ENCODE measurements at places on chromosomes 12 and 14.
A peak's percentile ranks its signal among the peaks of the same experiment; 100 is the strongest.

DNA sequence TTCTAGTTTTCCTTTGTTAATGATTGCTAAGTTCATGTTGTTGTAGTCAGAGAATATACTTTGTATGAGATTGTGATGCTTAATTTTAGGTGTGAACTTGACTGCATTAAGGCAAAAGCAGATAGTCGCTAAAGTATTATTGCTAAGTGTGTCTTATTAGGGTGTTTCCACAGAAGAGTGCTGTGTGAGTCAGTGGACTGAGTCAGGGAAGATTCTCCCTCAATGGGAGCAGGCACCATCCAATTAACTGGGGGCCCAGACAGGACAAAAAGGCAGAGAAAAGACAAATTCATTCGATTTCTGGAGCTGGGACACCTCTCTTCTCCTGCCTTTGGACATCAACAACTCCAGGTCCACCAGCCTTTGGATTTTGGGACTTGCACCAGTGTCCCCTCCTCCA, 48.5 kb downstream of the BAZ1A start:
- DNase-seq: no peak

DNA sequence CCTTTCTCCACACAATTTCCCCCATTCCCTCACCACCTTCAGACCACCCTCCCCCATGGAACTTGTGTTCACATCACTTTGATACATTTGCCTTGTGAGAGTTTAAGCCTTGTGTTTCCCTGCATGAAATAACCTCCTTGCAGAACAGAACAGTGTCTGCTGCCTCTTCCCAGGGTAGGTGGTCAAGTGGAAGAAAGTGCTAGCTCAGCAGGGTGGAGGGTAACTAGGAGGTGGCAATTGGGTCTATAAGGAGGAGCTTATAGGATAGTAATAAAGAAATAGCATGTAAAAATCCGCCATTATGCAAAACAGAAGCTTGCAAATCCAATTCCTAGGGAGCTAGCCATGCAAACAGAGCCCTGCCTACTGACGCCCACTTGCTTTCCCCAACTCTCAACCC, 13.9 kb upstream of the KRT8 start:
- DNase-seq: no peak

DNA sequence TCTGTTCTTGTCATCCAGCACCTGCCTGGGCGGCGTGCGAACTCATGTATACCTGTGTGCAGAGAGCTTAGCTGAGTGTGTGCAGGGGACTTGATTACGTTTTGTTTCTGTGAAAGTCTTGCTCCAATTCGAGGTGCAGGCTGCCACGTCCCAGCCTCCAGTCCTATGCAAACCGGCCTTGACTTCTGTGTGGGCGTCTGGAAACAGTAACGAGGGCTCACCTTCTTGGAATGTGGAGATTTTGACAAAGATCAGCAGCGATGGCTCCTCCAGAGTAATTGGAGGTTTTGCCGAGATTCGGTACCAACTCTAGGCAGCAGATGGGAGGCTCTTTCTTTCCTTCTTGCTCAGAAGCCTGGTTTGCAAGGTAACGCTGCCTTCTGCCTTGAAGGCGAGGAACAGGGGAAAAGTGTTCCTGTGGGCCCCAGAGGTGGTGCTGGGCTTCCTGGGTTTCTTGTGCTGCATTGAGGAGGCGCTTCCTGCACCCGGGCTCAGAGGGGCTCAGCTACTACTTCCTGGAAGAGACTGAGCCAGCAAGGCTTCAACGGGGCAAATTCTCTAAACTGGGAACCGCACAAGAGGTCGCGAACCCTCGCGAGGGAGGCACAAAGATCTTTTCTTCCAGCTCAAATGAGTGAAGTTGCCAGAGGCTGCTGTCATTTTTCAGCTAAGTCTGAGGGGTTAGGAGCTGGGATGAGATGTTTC, 249.0 kb downstream of the AACS start:
- no peak for DNase-seq

- no peak for DNase-seq
Measured at GRCh38 chr12:5345534-5345933, 86.4 kb upstream of the NTF3 start.

GRCh38 chr12:50051101-50051806, 6.1 kb upstream of the ASIC1 start:
- DNase-seq: no peak

DNA sequence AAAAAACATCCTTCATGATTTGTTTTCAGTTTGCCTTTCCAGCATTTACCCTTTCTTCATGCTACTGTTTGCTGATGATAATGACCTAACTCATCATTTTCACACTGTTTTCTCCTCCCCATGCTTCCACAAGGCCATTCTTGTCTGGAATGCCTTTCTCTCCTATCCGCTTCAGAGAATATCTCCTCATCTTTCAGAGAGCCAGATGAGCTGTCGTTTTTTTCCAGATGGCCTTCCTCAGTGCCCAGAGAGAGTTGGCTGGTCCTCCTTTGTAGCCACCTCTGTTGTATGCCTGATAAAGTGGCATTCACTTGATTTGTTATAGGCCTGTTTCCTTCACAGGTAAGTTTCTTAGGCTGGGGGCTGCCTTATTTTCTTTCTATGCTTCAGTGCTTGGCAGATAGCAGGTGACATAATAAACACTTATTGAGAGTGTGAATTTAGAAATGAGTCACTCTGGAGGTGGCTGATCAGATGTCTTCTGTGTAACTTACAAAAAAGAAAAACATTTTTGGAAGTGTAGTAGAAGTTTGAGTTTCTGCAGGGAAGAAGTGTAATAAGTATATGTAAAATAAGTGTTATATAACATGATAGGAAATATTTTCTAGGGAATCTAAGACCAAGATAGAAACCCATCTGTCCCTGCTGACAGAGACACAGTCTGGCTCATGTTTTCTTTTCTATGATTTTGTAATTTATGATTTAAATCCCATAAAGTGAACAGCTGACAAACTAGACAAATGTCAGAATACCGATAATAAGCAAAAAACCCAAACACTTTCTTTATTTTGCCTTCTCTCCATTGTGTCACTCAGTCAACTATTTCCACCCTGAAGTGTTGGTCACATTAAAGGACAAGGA, 174.5 kb downstream of the DACT1 start:
- peak; percentile 36 for DNase-seq

GRCh38 chr14:80549141-80549540, 337.8 kb upstream of the DIO2 start:
- DNase-seq: no peak

- DNase-seq: no peak
Measured at GRCh38 chr12:123085730-123086487, 65.0 kb downstream of the PITPNM2 start.

DNA sequence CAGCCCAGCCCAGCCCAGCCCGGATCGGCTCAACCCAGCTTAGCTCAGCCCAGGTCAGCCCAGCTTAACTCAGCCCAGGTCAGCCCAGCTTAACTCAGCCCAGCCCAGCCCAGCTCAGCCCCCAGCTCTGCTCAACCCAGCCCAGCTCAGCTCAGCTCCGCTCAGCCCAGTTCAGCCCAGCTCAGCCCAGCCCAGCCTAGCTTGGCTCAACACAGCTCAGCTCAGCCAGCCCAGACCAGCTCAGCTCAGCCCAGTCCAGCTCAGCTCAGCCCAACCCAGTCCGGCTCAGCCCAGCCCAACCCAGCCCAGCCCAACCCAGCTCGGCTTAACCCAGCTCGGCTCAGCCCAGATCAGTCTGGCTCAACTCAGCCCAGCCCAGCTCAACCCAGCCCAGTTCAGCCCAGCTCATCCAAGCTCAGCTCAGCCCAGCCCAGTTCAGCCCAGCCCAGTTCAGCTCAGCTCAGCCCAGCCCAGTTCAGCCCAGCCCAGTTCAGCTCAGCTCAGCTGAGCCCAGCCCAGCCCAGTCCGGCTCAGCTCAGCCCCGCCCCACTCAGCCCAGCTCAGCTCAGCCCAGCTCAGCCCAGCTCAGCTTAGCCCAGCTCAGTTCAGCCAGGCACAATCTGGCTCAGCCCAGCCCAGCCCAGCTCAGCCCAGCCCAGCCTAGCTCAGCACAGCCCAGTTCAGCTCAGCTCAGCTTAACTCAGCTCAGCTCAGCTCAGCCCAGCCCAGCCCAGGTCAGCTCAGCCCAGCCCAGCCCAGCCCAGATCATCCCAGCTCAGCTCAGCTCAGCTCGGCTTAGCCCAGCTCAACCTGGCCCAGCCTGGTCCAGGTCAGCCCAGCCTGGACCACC, 331.7 kb downstream of the TMEM121 start:
- no peak for DNase-seq

DNA sequence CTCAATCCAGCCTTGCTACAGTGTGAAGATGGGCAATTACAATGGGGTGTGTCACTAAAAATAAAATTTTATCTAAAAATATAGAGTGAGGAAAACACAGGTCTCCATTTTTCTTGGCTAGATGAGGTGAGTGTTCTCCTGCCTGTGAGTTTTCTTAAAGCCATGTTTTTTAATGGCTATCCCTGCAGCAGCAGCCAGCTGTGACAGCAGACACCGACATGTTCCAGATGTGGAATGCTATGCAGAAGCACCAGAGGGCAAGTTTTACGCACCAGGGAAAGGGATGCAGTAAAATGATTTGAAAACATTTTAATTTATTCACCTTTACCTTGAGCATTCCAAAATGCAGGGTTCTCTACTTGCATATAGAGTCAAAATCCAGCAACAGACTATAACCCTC, 577.0 kb upstream of the STXBP6 start:
- no peak for DNase-seq

DNA sequence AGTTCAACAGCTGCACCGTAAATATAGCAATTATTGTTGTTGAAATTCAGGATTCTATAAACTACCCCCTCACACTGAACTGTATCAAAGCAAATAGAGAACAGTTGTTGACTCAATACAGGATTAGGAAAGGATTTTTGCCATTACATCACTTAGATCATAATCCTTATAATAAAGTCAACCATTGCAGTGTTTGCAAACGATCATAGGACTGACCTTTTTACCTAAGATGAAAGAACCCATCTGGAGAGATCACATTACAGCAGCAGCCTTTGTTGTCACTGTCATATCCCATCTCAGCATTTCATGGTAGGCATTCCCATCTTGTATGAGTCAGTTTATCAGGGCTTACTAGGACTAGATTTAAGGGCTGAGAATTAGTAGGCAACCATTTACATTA, 96.1 kb downstream of the IPO8 start:
- no peak for DNase-seq

- no peak for DNase-seq
Measured at GRCh38 chr14:57863471-57863870, 2.4 kb downstream of the SLC35F4 start.

DNA sequence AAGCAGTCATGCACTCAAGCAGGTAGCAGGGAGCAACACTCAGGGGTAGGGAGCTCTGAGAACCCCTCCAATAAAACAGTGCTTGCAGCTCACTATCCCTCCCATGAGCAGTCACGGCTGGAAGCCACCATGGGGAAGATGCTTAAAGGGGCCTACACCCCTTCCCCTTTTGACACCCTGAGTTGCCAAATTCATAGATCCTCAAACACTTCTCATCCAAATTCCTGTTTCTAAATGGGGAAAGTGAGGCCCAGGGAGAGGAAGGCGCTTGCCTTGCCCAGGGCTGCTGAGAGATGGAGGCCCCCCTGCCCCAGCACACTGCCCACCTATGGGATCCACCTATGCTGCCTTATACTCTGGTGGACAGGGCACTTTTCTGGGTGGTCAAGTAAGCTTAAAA, 7.2 kb upstream of the ENDOU start:
- no peak for DNase-seq

DNA sequence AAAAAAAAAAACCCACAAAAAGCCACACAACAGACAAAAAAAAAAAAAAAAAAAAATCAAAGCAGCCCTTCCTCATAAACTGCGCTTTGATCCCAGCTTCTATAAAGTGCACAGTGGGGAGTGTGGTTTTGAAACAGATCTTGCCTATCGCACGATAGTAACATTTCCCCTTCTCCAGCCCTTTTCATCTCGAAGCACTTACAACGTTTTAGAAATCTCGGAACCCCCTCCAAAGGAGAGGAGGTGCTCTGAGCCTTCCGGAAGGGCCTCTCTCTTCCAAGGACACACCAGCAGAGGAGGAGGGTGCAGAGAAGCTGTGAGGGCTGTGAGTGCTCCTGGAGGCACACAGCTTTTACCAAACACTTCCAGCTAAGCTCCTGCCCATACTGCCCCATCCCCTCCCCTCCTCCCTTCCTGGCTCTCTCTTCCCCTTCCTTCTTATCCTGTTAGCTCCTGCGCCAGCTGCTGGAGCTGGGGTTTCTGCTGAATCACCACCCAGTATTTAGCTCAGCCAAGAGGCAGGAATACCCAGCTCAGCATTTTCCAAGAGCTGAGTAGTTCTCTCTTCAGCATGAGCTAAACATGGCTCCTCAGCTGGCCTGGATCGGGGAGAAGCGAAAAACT, 28.4 kb downstream of the SLC7A8 start:
- no peak for DNase-seq

GRCh38 chr14:98949481-98950135, 322.4 kb downstream of the BCL11B start:
- no peak for DNase-seq

DNA sequence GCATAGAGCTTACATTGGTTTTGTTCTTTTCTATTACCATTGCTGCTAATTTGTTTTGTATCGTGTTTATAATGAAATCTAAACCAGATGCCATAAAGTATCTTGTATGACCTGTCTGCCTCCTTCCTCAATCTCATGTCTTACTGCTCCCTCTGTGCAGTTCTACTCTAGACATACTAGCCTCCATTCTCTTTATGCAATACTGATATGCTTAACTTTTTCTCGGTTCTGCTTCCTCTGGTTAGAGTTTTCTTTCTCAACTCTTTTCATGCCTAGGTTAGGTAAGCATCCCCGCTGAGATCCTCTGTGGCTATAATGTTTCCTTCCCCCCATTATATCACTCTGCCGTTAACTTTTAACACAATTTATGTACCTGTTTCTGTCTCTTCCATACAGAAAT, 852.3 kb downstream of the TRHDE start:
- no peak for DNase-seq

DNA sequence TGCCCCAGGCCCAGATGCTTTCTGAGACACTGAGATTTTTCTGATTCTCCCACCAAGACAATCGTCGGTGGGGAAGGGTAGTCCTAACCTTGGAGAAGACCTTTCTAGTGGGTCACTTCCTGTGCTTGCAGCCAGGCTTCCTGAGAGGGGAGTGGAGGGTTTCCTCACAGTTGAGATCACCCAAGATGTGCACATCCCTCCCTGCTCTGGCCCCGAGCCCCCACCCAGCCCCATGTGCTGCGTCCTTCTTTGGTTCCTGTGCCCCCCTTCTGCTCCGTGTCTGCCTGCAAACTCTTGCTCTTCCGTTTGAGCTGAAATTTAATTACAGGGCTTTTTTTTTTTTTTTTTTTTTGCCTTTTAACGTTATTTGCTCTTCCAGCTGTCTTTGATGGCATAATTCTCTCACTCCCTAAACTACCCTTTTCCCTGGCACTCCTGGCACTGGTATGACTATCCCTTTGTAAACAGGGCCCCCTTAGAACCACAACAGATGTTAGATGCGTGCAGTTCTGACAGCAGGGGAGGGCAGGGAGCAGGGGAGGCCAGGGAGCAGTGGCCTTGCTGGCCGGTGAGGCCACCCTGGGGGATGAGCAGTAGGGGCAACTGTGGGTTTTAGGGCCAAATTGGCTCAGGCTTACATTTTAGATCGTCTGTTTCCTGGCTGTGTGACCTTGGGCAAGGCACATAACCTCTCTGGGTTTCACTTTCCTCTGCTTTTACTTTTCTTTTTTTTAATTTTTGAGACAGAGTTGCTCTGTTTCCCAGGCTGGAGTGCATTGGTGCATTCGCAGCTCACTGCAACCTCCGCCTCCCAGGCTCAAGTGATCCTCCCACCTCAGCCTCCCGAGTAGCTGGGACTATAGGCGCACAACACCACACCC, 144.5 kb downstream of the PHETA1 start:
- no peak for DNase-seq

- no peak for DNase-seq
Measured at GRCh38 chr14:88990856-88991255, 166.4 kb downstream of the TTC8 start.

All from GM10248 (cell line).